SK-MEL-5 (cell line): ENCODE measurements at places on chromosomes 1 and 21.

DNA sequence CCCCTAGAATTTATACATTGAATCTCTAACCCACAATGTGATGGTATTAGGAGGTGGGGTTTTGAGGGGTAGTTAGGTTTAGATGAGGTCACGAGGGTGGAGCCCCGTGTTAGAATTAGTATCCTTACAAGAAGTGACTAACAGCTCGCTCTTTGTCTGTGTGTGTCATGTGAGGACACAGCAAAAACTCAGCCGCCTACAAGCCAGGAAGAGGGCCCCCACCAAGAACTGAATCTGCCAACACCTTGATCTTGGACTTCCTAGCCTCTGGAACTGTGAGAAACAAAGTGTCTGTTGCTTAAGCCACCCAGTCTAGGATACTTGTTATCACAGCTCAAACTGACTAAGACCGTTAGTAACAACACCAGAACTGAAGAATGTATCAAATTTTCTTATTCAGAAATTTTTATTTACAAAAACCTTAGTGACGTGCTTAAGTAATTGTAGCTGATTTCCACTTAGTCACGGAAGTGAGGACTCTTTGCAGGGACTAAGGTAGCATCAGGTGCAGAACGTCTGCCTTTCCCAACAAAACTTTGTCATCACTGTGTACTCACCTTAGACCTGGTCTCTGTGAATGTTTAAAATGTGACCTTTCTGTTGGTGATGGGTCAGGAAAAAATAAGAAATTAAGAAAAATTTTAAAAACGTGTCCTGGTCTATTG is 24.5 kb upstream of the LRRC8C start:
- DNase-seq: peak; percentile 64

- peak; percentile 60 for DNase-seq
Observed at GRCh38 chr1:208654241-208654640, 410.1 kb upstream of the PLXNA2 start.

DNA sequence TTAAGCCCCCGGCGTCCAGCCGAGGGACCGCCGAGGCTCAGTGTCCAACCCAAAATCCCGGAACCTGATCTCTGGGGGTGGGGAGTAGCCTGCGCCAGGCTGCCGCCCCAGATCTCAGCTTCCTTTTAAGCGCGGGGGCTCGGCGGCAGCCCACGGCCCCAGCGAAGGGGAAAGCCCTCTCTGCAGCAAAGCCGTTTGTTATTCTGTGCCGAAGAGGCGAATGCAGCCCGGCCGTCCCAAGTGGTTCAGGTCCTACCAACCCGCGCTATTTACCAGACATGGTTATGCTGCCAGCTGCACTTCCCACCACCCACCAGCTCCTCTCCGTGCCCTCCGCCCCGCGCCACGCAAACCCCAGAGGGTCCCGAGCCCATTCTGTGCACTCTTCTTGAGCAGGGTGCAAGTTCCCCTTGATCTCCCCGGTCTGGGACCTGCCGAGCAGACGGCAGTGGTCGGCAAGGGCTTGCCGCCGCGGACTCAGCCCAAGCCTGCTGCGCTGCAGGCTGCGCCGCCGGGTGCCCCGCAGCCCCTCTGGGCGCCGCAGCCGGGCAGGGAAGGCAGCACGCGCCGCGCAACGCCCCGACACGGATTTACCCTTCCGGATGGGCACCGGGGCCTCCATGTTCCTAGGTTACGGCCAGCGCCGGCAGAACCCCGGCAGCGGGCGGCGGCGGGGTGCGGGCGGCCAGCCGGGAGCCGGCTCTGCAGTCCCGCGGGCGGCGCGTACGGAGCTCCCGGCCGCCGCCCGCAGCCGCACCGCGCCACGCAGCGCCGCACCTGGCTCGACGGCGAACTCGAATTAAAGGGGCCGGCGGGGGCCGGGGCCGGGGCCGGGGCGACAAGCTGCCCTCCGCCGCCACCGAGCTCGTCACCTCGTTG is 738 bp upstream of the KCNA2 start:
- DNase-seq: no peak

DNA sequence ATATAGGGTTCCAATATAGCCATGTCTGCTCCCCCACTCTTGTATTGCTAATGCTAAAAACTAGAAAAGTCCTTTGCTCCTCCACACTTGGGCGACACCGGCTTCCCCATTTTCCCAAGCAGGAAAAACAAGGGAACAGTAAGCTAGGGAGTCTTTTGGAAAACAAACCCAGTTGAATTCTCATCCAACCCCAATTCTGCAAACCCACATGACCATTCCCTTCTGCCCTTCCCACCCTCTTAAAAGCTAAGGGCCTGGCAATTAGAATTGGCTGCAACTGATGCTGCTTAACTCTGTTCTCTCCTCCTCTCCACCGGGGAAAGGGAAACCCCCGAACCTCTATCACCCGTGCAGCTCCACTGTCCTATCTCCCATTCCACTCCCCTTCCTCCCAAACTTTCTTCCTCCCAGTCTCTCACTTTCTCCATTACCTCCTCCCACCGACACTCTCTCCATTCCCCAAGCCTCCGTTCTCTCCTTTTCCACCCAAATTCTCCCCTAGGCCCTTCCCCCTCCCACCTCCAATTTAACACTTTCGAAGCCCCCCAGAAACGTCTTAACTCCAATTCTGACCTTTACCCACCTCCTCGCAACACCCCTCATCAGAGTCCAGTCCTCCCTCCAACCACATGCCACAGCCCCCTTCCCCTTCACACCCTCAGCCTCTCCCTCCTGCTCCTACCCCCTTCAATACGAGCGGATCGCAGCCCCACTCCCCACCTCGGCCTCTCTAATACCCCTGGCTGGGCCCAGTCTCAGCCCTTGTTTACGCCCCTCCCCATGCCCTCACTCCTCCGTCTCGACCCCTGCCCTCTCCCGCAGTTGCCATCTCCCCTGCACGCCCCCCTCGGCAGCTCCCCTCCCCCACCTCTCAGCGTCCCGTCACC is 701 bp downstream of the DEDD start:
- DNase-seq: no peak

DNA sequence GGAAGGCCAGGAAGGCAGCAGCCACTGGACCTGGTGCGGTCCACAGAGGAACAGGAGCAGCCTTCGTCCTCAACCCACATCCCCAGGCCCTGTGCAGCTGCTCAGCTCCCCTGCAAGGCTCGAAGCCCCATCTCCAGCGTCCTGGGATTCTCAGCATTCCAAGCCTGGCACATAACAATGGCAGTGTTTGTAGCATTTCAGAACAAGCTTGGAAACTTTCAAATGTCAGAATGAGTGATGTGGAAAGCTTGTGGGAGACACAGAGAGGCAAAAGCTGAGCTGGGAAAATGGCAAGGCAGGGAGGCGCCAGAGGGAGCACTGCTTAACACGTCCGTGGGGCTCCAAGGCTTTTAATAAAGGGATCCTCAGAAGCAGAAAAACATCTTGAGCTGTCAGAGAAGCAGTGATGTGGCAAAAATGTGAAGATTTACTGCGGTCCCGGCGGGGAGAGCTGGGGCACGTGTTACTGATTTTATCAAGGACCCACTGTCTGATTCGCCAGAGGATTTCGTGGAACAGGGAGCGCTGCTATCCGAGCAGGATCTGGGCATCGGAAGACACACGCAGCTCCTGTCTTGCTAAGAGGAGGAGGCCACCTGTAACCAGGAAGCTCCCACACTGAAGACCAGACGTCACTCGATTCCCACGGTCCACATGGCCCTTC is 38.1 kb downstream of the TOMM20 start:
- DNase-seq: peak; percentile 93

GRCh38 chr1:227459977-227460376 is 103.4 kb upstream of the ZNF678 start:
- no peak for DNase-seq

GRCh38 chr1:46529031-46529630 is 22.3 kb downstream of the KNCN start:
- peak; percentile 7 for DNase-seq

DNA sequence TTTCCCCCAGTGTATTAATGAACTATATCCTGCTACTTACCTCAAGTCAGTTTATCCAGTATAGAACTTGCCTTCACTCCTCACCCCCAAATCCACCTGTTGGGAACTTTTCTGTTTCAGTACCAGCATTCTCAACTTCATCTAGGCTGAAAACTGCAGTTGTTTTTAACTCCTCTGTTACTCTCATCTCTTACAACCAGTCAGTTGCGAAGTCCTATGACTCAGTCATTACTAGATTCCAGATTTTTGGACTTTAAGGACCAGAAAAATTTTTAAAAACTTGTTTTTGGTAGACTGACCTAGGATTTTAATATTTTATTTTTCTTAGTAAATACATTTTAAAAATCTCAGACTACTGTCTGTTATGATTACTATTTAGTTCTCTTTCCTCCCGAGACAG is 8.1 kb downstream of the GNAI3 start:
- no peak for DNase-seq

GRCh38 chr1:192445241-192445640 is 128.4 kb downstream of the RGS21 start:
- DNase-seq: no peak

DNA sequence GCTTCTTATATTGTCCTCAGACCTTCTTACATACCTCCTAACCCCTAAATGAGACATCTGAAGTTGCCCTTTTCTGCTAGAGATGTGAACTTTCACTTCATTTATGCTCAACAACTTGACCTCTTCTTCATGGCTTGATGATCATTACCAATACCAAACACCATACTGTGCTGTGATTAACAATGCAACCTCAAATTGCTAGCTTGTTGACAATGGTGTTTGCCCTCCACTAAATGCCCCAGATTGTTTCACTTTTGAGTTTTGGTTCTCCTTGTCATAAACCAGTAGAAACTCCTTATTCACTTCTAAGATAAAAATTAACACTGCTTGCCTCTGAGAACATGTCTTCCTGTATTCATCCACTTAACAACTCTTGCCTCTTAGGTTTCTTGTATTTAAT is 5.6 kb downstream of the JAK1 start:
- DNase-seq: no peak

DNA sequence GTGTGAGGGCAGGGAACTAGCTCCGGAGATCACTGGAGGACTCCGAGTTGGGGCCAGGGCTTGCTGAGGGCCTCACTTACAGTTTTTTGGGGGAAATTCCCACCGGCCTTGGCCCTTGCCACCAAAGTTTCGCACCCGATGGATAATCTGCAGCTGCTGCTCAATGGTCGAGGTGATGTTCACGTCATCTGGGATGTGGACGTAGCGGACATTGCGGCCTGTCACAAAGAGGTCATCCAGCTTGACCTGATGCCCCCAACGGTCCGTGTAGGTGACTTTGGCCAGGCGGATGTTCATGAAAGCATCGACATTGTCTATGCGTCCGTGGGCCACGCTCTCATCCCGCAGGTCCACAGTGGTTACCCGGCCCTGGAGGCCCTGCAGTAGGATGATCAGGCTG is 4.0 kb downstream of the LSM10 start:
- DNase-seq: no peak

DNA sequence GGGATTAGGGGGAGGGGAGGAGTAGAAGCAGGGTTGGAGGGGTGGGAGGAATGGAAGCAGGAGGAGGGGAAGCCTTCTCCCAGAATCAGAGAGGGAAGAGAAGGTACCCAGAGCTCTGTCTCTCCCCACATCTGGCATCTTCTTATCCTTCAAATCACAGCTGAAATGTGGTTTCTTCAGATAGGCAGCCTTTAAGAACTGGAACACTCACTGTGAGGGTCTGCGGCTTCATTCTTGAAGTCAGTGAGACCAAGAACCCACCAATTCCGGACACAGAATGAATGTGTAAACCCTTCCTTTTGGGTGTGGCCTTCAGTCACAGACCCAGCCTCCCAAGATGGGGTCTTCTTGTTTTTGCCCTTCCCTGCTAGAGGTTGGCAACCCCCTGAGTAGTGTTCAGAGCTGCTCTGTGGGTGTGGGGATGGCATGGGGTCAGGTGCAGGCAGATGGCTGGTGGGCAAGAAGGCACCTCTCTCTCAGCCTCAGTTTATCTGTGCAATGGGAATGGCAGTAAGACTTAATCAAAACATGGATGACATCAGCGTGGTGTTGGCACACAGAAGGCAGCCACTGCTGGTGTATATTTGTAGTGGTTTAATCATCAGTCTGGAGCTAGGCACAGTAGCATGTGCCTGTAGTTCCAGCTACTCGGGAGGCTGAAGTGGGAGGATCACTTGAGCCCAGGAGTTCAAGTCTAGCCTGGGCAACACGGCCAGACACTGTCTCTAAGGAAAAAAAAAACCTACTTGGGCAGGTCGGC is 7.2 kb downstream of the FAAH start:
- no peak for DNase-seq

DNA sequence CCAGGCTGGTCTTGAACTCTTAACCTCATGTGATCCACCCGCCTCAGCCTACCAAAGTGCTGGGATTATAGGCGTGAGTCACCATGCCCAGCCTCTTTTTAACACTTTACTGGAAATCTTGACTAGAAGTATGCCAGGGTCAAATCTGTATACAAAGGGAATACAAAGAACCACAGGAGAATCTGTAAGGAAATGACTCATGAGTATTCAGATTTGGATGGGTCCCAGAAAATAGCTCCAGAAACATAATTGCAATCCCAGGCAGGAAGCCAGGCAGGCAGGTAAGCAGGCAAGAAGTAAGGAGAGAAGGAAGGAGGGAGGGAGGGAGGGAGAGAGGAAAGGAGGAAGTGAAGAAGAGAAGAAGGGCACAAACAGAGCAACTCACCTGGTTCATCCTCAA is 22.8 kb upstream of the TIAM1 start:
- DNase-seq: no peak
